ENCODE measurements at places on chromosomes 1 and 21.

- no peak for DNase-seq
These were observed 609.2 kb downstream of the LMO4 start for GRCh38 chr1:87937831-87938395.

GRCh38 chr1:205128050-205128449, 6.3 kb upstream of the RBBP5 start:
- no peak for DNase-seq

DNA sequence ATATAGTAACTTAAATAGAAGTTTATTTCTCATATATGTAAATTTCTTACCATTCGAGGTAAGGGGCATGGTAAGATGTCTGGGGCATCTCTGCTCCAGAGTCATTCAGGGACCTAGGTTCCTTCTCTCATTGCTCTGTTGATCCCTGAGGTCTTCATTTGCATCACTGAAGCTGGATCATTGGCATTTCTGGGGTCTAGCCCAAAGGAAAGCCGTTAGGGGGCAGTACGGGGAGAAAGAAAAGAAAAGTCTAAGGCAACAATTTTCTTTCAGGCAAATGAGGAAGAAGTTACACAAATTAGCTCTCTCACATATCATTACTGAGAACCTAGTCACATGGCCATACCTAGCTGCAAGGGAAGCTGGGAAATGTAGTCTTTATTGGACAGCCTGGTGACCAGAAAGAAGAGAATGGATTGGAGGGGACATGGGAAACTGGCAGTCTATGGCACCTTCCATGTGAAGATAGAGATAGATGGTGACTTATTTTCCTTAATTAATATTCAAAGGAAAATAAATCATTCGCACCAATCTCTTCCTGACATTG, 10.2 kb upstream of the SUSD4 start:
- no peak for DNase-seq

- DNase-seq = no peak
These were observed 88.9 kb downstream of the UBR4 start for GRCh38 chr1:19121192-19121591.

DNA sequence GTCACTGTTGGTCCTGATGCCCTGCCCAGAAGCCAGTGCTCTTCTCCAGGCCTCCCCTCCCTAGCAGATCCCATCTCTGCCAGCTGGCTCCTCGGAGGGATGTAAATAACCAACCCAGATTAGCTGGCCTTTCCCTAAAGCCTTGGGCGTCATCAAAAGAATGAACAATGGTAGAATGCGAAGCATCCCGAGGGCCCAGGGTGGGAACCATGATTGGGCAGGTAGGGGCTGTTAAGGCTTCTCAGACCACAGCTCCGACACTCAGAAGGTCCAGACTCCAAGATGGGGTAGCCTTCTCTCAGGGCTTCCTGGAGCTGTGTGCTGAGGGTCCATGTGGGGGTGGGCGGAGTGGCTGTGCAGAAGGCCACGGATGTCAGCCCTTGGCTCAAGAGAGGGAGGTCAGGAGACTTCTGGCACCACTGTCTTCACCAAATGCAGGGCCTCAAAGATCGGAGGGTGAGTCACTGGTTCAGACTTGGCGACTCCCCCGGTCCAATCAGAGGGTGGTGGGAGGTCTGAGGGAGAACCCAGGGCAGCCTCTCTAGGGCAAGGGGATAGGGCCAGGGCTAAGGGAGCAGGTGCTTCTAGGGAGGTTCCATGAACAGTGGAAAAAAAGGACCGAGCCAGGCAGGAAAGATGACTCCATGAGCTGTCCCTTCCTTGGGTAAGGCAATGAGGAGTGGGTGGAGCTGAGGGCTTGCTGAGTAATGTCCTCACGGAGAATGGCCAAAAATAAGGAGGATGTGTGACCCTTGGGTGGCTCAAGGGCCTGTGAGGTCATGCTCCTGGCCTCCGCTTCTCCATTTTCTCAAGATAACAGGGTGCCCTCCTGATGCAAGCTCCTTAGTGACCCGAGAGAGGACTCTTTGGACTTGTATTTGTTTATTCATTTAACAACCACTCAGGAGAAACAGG, 58.4 kb upstream of the EPS8L3 start:
- DNase-seq = peak; percentile 80

DNA sequence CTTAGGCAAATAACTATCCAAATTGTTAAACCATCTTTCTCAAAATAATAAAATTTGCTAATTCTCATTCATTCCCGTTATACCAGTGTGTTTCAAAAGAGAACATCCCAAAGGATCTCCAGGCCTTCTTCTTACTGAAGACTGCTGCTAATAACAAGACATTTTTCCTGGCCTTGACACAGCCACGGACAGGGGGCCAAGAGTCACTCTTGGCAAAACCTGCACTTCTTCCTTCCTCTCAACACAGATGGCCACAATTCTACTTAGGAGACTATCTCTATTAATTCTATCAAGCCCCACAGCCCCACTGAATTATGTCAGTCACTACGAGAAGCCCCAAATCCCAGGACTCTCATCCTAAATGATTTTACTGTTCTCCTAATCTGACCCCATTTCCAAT, 86.0 kb downstream of the EVI5 start:
- no peak for DNase-seq
